ENCODE measurements at places on chromosomes 4 and X.

DNA sequence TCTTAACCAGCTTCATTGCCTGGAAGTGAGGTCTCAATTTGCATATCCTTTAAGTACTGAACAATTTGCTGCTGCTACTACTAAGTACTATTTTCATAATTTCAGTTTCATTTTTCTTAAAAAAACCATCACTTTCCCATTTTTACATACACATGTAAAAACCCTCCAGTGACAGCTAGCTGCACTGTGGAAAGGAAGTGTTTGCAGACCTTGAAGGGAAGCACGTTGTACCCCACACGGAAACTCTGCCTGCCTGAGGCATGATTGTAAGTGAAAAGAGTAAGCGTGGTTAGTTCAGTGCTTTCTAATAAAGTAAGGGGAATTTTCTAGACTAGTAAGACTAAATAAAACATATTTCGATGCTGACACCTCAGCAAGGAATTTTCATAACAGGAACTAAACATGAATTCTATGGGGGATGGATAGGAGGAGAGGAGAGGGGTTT, 103.6 kb downstream of the RAPGEF2 start:
- DNase-seq, result no peak

GRCh38 chrX:69615779-69616456, at the start of gene EDA:
EDA (plus strand) TSS chrX:69616113.
- no peak for DNase-seq

- DNase-seq, result no peak
Measured at GRCh38 chr4:98662055-98662453, 3.6 kb upstream of the TSPAN5 start.

- DNase-seq, result no peak
Measured at GRCh38 chr4:154506253-154506652, 14.7 kb upstream of the DCHS2 start.

GRCh38 chr4:3704669-3705068, 61.5 kb upstream of the ADRA2C start:
- no peak for DNase-seq

- DNase-seq, result no peak
Measured at GRCh38 chr4:164405774-164406173, 348.2 kb upstream of the SMIM31 start.

- no peak for DNase-seq
Measured at GRCh38 chr4:38730493-38730829, 52.3 kb downstream of the TLR10 start.

DNA sequence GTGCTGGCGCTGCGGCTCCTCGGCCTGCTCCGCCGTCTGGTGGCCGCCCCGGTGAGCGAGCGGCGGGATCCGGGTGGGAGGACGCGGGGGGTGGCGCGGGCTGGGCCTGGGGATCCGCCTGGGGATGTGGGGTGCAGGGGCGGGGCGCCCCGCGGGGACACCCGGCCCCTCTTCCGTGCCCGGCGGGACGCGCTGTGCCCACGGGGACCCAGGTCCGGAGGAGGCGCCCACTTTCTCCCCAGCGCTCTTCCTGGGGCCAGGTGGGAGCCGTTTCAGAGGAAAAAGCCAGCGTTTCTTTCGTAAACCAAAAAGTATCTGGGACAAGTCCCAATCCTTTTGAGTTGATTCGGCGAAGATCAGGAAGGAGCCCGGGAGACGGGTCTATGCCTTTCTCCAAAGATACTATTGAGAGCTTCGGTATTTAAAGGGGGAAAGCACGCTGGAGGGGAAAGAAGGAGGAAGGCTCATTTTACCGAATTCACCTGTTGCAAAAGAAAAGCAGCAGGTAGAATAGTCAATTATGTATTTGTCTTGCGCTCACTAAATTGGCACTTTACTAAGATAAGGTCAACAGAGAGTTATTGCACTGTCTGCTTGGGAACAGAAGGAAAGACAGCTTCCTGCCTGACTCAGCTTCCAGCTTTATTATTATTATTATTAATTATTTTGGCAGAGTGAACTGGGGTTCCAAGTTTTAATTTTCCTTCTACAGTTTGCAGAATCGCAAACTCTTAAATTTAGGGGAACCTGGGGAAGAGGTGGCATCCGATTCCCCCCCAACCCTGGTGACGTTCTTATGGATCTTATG, 81.5 kb upstream of the CD99 start:
- no peak for DNase-seq

DNA sequence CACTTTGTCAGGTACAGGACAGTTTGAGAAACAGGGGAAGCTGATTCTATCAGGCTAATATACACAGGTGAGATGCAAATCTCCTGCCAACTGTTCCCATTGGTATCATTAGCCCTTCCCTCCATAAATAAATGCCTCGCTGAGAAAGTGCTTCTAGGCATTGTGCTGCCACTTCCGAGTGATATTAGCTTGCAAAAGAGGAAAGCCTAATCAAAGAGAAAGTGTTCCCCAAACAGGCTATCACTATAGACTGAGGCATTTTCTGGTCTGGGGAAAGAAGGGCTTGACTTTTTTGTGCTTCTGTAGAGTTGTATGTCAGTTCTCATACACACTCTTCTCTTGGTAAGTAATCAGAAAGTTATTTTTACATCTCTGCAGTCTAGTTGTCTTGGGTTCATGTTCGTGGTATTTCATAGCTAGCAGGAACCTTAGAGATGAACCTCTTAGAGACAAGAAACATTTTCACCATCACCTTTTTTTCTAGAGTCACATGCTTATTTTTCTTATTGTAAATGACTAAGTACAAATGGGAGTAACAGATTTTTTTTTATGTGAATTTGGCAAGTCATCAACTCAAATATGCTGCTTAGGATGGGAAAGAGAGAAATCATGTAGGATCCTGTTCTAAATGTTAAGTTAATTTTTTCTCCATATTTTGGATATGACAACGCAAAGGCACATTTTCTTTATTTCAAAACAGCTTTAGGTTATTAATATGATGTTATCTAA, 1009.8 kb downstream of the ADGRL3 start:
- DNase-seq, result no peak

DNA sequence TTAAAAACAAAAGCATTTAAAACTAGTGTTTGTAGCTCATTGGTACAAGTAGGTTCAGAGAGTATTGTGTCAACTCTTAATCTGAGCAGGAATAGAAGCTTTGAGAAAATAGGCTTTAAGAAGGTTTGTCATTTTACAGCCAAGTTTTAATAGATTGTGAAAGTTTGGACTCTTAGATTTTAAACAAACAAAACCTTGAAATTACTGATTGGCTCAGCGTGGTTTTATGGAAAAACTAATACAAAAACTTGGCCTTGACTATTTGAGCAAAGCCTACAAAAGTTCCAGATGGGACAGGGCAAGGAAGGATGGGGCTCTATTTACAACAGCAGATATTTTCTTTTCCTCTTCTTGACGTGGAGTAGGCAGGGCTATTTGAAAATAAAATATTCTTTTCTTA, 16.5 kb downstream of the ZFX start:
- DNase-seq, result no peak

DNA sequence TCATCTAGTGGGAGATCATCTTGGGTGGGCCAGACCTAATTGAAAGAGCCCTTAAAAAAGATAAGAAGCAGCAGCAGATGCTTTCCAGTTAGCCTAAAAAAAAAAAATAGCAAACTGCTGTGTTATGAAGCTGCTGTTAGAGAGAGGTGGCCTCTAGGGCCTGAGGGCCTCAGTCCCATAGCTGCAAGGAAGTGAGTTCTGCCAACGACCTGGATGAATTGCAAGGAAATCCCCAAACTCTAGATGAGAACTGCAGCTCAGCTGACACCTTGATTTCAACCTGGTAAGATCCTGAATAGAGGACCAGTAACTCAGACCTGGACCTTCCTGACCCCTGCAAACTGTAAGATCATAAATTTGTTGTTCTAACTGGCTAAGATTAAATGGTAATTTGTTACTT, 275.2 kb downstream of the TENM3 start:
- DNase-seq, result no peak

- DNase-seq, result no peak
Measured at GRCh38 chr4:24002330-24002966, 112.6 kb upstream of the PPARGC1A start.

- no peak for DNase-seq
Measured at GRCh38 chr4:75710246-75710645, 14.1 kb upstream of the USO1 start.

DNA sequence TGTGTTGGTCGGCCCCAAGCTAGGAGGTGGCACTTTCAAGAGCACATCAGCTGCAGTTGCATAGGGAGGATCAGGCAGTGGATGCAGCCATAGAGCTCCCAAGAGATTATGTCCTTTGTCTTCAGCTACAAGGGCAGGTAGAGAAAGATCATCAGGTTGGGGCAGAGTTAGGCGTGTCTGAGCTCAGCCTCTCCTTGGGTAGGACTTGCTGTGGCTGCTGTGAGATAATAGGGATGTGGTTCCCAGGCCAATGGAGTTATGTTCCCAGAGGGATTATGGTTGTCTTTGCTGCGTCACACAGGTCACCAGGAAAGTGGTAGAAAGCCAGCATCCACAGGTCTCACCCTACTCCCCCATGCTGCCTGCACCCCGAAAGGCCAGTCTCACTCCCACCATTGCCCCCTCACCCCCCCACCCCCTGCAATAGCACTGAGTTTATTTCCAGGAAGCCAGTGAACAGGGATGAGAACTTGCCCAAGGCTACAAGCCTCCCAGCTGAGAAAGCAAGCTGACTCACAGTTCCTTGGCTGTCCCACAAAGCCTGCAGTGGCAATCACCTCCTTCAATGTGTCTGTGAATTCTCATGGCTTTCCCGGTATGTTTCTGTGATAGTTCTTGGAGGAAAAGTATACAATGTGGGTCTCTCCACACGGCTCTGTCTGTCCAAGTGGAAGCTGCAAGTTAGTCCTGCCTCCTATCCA, 148.4 kb downstream of the STPG2 start:
- no peak for DNase-seq

DNA sequence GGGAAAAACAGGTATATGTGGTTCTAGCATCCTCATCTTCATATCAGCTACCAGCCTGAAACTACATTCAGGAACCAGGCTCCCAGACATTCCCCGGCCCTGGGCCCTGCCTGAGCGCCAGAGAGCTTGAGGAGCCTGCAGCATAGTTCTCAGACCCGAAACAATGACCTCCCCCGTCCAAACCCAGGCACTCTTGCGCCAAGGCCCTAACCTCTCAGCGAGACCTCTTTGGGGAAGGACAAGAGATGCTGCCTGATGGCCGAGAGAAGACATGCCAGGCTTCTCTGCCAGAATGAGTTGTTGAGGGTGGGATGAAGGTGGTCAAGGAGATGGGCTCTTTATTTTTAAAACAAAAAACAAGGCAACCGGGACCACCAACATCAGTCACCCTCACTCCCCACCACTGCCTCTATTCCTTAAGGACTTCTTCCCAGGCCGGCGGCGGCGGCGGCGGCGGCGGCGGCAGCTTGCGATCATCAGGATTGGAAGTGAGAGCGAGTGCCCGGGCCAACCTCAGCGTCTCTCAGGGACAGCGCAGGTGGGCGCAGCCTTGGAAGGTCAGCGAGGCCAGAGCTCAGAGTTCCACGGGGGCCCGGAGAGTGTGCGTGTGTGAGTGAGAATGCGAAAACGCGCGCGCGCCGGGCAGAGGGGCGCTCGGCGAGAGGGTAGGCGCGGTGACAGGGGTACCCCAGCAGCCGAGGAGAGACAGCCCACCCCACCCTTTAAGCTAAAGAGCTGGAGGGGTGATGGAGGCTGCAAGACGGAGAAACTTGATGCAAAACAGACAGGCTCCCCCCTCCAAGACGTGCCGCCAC, 601 bp downstream of the INPP4B start:
- DNase-seq, result no peak

- DNase-seq, result no peak
Measured at GRCh38 chr4:107388736-107389274, 331.2 kb downstream of the PAPSS1 start.

GRCh38 chrX:72306851-72307645, 1.3 kb upstream of the CITED1 start:
- DNase-seq, result peak; percentile 44

- no peak for DNase-seq
Measured at GRCh38 chrX:53674581-53674980, 11.9 kb downstream of the HUWE1 start.

DNA sequence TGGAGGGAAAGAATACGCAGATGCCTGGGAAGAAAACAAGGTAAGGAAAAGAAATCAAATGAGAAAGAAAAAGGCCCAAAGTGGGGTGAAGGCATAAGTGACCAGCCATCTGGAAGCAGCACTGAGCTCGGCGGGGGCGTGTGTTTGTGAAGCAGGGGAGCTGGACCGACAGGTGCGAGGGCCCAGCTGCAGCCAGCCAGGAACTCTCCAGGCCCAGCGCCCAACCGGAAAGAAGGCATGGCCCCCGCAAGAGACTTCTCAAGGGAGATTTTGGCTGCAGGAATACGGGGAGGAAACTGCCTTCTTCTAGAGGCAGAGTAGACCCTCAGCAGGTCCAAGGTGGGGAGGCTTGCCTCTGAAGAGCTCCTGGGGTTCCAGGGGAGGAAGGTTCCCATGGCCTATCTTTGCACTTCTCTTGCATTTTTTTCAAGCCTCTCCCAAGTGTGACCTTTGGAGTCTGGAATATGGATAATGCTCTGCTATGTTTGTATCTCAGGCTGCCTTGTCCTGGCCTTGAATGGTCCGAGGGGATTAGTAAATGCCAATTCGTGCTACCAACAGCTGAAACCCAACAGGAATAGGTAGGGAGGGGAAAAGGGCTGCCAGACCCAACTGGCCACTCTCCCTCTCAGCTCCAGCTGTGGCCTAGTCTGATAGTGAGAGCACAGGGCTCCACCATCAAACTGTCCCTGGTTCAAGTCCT, 10.8 kb upstream of the CITED1 start:
- no peak for DNase-seq

DNA sequence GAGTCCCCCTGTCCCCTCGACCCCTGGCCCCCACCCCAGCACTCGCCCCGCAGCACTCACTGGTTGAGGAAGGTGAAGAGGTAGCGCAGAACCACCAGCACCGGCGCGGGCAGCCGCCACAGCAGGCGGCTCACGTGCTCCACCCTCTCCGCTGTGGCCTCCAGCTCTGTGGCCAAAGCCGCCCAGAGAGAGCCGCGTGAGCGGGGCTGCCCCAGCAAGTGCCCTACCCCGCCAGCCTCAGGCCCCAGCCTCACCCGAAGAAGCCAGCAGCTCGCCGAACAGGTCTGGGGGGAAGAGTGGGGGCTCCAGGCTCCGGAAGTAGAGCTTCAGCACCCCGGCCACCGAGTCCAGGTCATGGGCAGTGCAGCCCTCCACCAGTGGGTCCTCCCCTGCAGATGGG, 6.0 kb downstream of the AVPR2 start:
- DNase-seq, result no peak

- no peak for DNase-seq
Measured at GRCh38 chr4:87193958-87194675, 26.3 kb downstream of the KLHL8 start.

DNA sequence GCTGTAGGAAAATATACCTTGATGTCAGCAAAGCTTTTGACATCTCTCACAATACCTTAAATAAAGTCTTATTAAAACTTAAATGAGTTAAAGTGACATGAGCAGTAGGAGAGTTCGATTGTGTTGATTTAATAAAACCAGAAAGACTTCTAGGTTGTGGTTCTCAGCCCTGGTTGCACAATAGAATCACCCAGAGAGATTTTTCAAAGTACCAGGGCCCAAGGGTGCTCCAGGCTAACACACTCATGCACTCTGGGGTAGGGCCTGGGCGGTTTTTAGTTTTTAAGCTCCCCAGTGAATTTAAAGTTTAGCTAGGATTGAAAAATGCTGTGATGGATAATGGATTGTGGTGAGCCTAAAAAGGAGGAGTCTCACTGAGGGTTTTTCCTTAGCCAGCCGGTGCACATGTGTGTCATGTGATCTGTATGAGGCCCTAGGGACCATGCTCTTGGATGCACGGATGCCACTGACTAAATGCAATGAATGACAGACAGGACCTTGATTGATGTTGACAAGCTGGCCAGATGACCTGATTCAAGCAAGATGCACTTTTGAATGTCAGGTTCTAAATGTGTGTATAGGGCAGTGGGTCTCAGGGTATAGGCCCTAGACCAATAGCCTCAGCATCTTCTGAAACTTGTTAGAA, 185.0 kb downstream of the PTTG2 start:
- DNase-seq, result no peak

GRCh38 chrX:19127649-19128168, 5.4 kb upstream of the ADGRG2 start:
- DNase-seq, result no peak

Data from CMK (cell line).